Gastroesophageal sphincter (tissue), 4 donors: ENCODE measurements at places on chromosomes 12 and 14. TPM values are rescaled to one million over a fixed set of nuclear protein-coding genes. Genes with fewer than 3 reads are reported as not detected.

C12orf60 gene
- 1.1 TPM for total RNA-seq

GRCh38 chr12:5777451-5777850, 167.6 kb downstream of the ANO2 start:
- ATAC-seq: no peak

ERC1 gene
- 38.3 TPM for total RNA-seq

DNA sequence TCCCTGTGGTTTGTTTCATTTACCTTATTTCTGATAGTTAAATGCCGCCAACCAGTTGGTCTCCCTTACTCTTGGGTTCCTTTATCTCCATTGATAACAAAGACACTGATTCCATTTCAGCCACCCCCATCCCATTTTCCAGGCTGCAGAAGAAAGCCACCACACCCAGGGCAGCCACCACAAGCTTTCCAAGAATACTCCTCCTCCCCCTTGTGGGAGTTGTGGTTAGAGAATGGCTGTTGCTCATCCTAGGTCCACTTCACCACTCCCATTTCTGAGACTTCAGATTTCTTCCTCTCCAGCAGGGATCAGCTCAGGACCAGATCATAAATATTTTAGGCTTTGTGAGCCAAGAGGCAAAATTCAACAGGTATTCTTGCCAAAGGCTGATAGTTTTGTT, 73.9 kb downstream of the ANO4 start:
- no peak for ATAC-seq

DNA sequence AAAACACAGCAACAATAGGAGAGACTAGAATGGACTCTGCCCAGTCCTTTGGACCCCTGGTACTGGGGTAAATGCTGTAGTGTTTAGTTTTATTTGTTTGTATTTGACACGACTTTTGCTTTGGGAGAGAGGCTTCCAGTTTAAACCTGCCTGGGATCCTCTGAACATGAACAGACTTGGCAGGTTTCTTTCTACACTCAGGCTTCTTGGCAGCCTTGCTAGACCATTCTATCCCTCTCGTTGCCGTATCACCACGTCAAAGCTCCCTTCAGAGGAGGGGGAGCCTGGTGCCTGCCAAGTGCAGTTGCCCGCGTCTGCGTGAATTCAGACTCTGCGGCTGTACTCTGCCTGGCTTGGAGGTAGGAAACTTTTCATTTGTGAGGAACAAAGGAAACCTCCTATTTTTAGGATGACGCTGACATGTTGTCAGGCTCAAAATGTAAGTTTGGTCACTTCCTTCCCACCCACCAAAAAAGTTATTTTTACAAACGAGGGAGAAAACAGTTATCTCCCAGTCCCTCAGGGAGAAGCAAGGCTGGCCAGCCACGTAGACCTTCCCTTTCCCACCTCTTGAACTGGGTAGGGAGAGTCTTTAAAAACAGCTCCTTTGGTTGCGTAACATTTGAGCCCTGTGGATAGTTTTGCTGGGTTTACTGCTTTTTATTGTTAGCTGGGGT, 25.9 kb downstream of the CD9 start:
- ATAC-seq: peak; percentile 79

DNA sequence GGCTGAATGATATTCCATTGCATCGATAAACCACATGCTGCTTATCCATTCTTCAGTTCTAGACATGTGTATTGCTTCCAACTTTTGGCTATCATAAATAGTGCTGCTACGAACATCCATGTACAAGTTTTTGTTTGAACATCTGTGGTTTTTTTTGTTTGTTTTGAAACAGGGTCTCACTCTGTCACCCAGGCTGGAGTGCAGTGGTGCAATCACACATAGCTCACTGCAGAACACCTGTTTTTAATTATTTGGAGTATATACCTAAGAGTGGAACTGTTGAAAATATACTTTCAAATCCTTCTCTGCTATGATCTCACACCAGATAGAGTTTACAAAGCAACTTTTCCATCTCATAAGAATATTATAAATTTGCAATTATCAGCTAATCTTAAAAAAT, 124.2 kb downstream of the TTC7B start:
- ATAC-seq: no peak

FAM161B gene
- 6.2 TPM for total RNA-seq

GRCh38 chr12:6818222-6818621, 3.4 kb upstream of the GPR162 start:
- no peak for ATAC-seq
